ENCODE measurements at places on chromosomes 11 and 22.

- no peak for DNase-seq
Observed at GRCh38 chr22:23085785-23086184, 15.5 kb downstream of the GNAZ start.

DNA sequence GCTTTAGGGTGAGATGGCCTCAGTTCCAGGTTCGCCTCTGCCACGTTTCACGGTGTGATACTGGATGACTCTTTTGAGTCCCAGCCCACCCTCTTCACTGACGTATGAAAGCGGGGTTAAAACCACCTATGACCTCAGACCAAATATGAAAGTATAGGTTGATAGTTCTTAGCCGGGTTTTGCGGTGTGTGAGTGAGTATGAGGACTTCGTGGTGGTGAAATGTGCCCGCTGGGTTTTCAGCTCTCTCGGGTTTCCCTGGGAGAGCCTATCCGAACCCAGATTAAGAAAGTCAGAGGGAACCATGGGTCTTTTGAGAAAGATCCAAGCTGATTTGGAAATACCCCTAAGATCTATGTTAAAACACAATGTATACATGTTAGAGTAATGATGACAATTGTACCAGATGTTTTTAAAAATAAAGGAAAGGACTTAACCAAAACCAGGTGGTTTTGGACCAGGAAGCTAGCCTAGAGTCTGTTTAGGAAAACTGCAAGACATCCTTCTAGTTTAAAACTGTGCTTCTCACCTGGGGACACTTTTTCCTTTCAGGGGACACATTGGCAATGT is 25.8 kb upstream of the ST3GAL4 start:
- DNase-seq = no peak

DNA sequence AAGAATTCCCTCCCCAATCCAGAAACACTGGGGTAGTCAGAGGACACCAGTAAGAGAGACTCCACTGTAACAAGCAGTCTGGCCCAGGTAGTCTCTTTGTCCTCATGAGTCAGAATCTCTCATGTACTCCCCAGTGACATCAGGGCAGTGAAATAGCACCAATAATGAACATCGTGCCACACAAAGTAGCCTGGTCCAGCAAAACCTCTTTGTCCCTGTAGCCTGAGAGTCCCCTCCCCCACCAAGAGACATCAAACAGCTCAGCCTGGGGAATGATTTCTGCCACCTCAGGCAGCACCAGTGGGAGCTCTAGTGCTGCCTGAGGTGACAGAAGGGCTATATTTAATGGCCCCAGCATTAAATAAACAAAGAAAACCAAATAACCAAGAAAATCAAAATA is 88.1 kb downstream of the SBF2 start:
- DNase-seq = no peak

DNA sequence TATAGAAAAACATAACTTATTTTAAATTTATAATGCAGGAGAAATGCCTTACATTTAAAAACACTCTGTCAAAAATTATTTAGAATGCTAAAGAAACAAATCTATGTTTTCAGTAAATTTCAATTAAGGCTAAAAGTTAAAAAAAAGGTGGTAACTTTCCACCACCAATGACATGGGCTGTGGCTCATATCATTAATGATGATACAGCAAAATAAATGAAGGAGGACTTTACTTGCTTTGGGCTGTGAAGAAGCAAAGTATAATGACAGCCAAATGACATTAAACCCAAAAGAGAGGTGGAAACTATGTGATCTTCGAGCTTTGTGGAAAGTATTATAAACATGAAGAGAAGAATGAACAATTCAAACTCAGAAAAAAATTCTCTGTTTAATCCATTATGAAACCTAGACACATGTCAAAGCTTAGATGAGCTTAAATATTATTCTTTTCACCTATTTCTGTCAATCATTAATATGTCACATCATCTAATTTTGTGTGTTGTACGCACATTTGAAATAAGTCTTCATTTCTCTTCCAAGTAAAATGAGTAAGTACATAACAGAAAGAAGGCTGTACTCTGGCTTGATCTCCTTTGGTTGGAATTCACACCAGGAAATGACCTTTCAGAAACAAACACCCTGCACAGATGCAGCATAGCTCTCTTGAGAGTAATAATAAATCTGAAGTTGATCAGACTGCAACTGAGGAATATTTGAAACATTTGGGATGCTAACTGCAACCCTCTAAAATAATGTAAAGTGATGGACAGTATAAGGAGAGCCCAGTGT is 265.8 kb downstream of the TTC28 start:
- no peak for DNase-seq

GRCh38 chr11:93005239-93005638 is 35.8 kb downstream of the MTNR1B start:
- DNase-seq = no peak

DNA sequence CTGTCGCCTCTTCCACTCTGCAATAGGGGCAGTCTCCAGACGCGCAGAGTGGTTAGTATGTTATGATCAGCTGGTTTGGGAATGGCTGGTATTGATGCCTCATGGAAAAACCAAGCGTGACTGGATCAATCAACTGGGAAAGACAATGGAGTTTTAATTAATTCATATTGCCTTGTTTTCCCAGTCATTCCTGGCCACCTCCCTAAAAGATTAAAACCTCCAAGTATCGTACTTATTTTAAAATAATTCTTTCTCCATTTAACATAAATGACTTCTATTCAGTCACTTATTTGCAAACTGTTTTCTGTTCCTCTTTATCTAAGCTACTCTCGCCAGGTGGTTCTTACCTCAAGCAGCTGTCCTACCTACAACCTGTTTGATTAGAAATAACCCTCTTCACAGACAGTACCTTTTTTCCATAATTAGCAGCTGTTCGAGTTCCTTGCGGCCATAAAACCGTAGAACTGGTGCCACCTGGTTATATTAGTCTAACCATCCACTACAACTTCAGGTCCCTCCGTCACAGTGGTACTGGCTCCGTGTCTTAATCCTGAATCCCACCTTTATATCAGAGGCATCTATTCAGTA is 898 bp downstream of the ZNF215 start:
- DNase-seq = no peak

- DNase-seq = no peak
Observed at GRCh38 chr22:20147237-20147988, 3.4 kb downstream of the CCDC188 start.

GRCh38 chr22:36546092-36546804 is 17.3 kb upstream of the EIF3D start:
- DNase-seq = peak; percentile 70

DNA sequence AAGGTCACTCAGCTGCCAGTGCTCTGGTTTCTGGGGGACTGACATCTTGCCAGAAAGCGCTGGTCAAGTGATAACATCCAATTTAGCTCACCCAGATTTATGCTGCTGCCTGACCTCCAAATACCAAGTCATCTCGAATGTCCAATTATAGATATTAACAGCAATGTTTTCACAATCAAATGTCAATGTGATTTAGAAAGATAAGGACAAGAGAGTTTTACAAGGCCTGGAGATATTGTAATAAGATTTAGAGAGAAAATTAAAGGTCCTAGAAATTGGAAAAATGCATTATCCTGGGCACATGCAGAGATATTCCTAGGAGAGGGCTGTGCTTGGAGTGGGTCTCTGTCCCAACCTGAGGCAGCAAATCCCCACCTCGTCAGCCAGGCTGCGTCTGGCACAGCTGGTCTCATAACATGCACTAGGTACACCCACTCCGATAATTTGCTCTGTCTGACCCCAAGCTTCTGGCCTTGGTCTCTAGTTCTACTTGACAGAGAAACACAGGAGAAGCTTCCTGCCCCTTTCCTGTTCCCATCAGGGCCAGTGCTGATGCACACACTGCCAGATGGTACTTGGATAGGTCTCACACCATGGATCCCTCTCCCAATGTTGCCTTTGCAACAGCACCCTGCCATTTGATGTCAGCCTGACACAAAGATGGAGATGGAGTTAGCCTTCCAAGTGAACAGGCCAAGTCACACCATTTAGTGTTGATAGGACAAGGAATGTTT is 28.6 kb downstream of the USH1C start:
- no peak for DNase-seq

Data from suppressor macrophage treated with lipopolysaccharide for 1 hour (primary cell).